ENCODE measurements at places on chromosomes 6 and 20. TPM values are rescaled to one million over a fixed set of nuclear protein-coding genes. Genes with fewer than 3 reads are reported as not detected.

TUBB1 gene
- 0.09 TPM for polyA plus RNA-seq

REM1 gene
- polyA plus RNA-seq: not detected

PNPLA1 gene
- polyA plus RNA-seq: not detected

NMBR gene
- not detected for polyA plus RNA-seq

WFDC12 gene
- not detected for polyA plus RNA-seq

KCNQ5 gene
- polyA plus RNA-seq: 5.7 TPM

OXT gene
- polyA plus RNA-seq: 0.70 TPM

PXDC1 gene
- polyA plus RNA-seq: 135 TPM

ZFP57 gene
- polyA plus RNA-seq: not detected

KHDC1 gene
- 2.9 TPM for polyA plus RNA-seq

NKX2-2 gene
- not detected for polyA plus RNA-seq

CALHM6 gene
- polyA plus RNA-seq: 1.7 TPM

THEMIS gene
- 0.33 TPM for polyA plus RNA-seq

UBE2J1 gene
- polyA plus RNA-seq: 44.5 TPM

SLC22A1 gene
- polyA plus RNA-seq: not detected

DNAH8 gene
- polyA plus RNA-seq: not detected

TNFRSF6B gene
- polyA plus RNA-seq: 17.4 TPM

RFX6 gene
- not detected for polyA plus RNA-seq

MOXD1 gene
- polyA plus RNA-seq: 564 TPM

All from GM23248 (cell line).